Left renal pelvis (tissue), 4 donors: ENCODE measurements at places on chromosomes 12 and 14.

DNA sequence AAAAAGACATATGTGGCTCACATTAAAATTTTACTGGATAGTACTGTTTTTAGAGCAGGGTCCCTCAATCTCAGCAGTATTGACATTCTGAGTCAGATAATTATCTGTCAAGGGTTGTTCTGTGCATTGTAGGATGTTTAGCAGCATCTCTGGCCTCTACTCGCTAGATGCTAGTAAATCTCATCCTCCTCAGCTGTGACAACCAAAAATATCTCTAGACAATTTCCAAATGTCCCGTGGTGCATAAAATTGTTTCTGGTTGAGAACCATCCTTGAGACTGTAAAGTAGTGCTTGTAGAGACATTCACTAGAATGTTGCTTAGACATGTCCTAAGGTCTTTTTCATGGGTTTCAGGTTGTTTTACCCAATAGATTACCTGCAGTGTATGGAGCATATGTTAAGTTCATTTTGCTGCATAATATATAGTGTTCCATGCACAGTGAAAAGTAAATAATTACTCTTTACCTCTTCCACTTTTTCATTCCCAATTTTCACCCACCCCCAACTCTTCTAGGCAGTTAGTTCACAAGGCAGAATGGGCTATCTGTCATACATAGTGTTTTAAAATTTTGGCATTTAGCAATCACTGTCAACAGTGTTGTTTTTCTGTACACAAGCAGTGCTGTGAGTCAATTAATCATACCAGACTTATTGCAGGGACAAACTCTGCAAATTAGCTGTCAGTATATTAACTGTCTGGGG, 200.2 kb upstream of the SLC38A2 start:
- DNase-seq = no peak

DNA sequence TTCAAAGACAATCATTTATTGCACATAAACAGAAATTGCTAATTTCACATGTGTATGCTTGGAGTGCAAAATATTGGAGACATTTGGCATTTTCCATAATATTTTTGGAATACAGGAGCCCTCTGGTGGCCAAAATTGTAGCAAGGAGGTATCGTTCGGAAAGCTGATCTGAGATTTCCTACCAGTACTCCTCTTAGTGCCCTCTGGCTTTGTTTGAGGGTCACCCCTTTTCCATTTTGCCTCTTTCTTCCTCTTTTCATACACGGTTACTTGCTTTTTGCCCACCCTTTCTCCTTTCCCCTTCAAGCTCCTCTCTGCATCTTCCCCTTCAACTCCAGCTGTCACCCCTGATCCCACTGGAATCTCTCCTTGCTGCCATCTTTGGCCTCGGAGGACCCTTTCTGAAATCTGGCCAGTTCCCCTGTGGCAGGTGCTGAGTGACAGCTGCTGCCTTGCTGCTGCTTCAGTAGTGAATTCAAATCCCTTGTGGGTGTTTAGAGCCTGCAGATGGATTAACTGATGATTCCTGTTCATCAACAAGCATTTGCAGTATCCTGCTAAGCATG, 164.6 kb upstream of the PARP11 start:
- DNase-seq = no peak

DNA sequence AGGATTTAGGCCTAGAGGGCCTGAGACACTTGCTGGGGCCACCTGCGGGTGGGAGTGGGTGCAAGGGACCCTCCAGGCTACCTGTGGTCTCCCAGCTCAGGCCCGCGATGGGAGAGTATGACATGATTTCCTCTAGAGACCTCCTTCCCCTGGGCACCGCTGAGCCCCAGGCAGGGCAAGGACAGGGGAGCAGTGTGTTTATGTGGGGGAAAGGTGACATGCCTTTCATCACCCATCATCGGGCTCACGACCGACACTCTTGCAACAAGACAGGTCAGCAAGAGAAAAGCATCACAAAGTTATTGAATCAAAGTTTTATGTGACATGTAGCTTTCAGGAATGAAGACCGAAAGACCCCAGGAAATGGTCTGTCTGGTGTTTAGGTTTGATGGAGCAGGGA, 19.9 kb downstream of the SH2B3 start:
- no peak for DNase-seq

DNA sequence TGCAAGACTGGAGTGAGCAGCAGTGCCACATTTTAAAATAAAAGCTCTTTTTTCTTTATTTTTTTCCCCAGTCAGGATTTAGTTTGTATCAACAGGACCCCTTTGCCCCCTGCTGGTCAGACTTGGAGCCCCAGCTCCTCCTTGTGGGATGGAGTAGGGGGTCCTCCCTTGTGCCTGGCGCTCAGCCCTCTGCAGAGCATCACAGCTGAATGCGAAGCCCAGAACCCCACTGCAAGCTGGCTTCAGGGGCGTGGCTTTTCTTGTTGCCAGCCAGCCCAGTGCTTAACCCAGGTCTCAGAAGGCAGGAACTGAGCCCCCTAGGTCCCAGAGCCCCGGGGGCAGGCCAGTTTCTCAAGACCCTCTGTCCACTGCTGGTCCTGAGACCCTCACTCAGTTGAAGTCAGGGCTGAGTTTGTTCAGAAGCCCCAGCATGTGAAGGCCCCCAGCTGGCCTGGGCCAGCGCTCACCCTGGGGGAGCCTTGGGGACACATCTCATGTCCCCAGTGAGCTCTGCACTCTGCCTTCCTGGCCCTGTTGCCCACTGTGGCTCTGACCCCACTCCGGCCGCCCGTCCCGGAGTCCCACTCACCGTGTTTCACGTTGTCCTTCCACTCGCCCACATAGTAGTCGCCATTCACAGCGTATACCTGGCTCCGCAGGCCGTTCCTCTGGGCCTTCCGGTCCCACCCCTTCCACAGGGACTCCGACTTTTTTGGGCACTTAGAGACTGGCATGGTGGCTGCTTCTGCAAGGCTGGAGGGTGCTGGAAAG, 519 bp downstream of the MORN3 start:
- DNase-seq = no peak

DNA sequence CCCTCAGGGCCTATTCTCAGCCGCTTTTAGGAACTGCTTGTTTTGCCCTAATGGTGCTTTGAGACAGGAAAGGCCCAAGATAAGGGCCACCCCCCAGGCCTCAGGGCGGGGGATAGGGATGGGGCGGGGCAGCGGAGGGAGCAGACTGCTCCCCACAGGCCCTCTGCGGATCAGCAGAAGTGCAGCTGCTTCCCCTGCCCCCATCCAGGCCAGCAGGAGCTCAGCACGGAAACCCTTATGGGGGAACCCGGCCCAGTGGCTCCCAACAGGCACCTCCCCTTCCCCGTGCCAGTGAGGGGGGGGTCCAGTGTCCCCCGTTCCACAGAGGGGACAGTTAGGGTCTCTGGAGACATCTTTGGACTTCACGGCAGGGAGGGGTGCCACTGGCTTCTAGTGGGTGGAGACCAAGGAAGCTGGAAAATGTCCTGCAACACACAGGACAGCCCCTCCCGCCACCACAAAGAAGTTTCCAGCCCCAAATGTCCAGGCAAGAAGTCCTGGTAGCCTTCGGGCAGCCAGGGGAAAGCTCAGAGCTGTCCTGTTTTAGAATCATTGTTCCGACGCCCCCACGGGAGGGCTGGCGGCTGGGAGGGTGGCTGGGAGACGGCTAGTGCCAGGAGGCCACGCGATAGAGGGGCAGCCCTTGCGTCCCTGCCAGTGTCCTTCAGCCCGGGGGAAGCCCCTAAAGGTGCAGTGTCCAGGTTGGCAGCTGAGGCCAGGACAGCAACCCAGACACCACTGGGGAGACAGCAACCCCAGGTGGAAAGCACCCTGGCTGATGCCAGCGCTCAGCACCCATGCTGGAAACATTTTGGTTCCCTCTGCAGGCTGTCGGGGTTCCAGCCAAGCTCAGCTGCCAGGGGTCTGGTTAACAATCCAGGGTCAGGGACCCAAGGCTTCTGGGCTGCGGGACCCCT, 10.4 kb upstream of the GPR132 start:
- DNase-seq = no peak

DNA sequence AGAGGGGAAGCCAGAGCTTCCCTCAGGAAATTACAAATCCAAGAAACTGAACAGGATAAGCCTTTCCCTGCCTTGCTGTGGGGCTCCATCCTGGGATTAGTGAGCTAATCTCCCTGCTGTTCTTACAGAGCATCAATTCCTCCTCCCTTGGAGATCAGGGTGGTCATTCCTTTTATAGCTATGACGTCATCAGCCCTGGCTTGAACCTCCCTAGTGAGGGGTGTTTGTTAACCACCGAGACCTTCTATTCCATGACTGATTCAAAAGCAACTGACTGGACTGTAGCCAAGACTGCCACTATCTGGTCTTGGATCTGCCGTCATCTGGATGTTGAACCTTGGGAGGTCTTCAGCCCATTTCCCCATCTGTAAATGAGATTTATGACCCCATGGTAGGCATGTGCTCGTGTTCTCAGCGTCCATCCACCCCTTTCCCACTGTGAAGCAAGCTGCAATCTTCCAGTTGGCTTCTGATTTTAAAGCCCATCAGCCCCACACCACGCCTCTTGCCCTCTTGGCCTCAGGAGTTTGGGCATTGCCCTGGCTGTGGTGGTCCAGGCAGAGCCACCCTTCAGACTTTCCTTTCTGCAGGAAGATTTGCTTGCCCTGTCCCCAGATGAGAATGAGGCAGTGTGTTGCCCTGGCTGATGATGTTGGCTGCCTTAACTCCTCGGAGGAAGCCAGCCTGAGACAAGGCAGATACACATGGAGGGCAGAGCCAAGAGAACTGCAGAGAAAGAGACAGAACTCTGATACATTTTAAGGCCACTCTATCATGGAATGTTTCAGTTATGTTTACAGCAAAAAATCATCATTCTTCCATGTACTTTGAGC, 59.6 kb upstream of the ACTN1 start:
- DNase-seq = no peak

GRCh38 chr12:96208801-96209549, 14.8 kb downstream of the ELK3 start:
- DNase-seq = no peak

DNA sequence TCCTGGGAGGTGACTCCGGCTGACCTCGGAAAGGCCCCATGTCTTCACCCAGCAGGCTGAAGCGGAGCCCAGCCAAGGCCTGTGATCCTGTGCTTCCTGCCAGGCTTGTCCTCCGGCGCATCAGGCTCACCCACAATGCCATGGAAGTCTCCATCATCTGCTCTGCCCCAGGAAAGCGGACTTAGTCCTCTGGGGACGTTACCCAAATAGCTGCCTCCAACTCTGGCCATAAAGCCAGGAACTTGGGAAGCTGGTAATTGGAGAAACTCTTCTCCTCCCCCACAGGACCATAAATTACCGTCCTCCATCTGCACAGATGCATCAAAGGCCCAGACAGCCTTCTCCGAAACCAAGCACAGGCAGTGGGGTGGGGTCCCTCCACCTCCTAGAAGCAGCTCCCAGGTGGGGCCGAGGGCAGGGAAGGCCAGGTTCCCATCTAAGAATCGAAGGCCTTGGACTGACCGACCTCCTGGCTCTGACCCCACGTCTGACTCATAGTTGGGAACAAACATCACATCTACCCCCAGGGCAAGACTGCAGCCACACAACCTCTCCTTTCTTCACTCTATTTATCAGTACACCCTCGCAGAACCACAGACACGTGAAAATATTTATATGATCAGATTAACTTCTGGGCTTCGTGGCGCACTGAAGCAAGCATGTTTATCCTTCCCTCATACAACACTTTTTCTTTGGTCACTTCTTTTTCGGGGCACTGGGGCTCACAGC, 56.4 kb downstream of the PITPNM2 start:
- peak; percentile 66 for DNase-seq

DNA sequence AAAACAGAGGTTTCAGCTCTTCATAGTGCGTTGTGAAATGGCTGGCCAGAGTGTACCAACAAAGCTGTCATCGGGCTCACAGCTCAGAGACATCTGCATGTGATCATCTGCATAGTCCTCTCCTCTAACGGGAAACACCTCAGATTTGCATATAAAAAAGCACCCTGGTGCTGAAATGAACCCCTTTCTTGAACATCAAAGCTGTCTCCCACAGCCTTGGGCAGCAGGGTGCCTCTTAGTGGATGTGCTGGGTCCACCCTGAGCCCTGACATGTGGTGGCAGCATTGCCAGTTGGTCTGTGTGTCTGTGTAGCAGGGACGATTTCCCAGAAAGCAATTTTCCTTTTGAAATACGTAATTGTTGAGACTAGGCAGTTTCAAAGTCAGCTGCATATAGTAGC, 14.3 kb upstream of the PAPLN start:
- no peak for DNase-seq

DNA sequence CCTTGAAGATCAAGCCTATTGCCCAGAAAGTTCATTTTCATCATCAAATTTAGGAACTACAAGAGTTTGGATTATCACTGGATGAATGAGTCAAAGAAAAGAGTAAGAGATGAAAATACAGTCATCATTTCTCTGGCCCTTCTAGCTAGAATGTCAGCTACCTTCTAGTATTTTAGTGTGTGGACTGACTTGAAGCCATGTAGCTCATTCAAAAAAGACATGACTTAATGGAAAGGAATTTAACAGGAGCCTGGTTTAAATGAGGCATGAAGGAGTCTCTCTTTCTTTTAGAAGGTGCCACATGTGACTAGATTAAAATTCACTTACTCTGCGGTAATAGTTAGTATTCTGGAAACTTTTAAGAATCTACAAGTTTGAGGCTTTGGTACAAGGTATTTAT, 7.1 kb downstream of the PTHLH start:
- DNase-seq = no peak

DNA sequence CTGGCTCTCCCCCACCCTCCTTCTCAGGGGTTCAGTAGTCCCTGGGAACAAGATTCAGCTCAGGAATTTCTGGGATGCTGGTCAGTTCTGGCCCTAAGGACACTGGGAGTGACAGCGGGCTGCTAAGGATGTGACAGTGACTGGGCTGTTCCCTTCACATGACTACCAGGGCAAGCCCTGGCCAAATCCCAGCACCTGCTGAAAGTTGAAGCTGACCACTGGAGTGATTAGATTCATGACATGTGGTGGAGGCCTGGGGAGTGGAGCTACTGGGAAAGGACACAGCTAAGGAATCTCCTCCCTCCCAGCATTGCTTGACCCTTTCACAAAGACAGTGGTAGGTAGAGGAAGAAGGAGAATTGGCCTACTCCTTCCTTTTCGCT, 204.9 kb downstream of the DAD1 start:
- no peak for DNase-seq

DNA sequence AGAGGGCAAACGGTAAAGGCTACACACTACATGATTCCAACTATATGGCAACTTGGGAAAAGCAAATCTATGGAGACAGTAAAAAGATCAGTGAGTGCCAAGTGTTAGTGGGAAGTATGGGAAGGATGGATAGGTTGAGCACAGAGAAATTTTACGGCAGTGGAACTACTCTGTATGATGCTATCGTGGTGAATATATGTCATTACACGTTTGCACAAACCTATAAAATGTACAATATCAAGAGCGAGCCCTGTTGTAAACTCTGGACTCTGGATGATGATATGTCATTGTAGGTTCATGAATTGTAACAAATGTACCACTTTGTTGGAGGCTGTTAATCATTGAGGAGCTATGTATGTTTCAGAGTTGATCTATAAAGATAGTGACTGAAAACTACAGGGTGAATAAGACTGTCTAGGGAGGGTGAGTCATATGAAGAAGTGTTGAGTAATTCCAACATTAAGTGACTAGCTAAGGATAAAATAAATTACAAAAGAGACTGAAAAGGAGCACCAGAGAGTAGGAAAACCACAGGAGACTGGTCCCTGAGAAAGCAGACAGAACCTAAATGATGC, 349.2 kb upstream of the LMO3 start:
- DNase-seq = no peak

GRCh38 chr12:124388679-124389137, 93.8 kb downstream of the RFLNA start:
- DNase-seq = no peak

GRCh38 chr12:104687823-104688573, 231.2 kb downstream of the CHST11 start:
- no peak for DNase-seq

GRCh38 chr14:54420478-54421142, 20.6 kb downstream of the CNIH1 start:
- no peak for DNase-seq
